ENCODE measurements at places on chromosomes 2 and 18.

GRCh38 chr18:57353940-57354461, 1.6 kb downstream of the ST8SIA3 start:
- peak; percentile 50 for DNase-seq

- peak; percentile 77 for DNase-seq
These were observed 319.4 kb upstream of the KCNH7 start for GRCh38 chr2:163157891-163158496.

GRCh38 chr2:152755029-152755428, 36.6 kb downstream of the ARL6IP6 start:
- peak; percentile 51 for DNase-seq

GRCh38 chr2:3305431-3305830, 72.2 kb downstream of the EIPR1 start:
- no peak for DNase-seq

DNA sequence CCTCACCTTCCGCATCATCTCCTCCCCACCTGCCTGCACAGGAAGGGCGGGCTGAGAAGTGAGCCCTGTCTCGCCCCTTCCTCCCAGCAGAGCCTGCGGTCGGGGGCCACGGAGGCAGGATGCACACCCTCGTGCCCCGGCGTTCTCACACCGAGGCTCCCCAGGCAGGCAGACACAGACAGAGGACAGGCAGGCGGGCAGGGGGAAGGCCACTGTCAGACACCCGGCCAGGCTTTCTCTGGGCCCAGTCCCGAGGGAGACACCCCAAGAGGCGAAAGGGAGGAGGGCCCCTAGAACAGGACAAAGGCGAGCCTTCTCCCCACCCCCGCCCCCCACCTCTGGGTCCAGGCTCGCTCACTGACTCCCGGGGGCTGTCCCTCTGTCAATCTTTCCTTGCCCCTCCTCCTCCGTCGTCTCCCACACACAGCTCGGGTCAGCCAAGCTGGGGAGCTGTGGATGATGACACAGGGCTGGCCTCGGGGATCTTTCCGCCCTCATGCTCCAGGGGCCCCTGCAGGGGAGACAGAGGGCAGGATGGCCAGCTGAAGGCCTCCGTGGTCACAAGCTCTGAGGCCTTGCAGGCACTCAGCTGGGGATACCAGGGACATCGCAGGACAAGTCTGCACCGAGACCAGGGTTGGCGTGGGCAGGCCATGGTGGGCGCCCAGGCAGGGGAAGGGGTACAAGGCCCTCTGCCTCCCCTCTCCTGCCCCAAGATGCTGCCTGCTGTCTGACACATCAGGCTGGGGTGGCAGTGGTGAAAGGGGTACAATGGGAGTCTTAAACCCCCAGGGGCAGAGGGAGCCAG, 24.9 kb downstream of the BIN1 start:
- DNase-seq: peak; percentile 44

GRCh38 chr2:30686000-30686399, 121.2 kb downstream of the CAPN13 start:
- no peak for DNase-seq

- DNase-seq: no peak
These were observed 101.0 kb downstream of the TTC32 start for GRCh38 chr2:19800796-19801195.

- no peak for DNase-seq
These were observed 95.3 kb downstream of the GALR1 start for GRCh38 chr18:77344786-77345500.

GRCh38 chr2:61426267-61426897, 44.5 kb downstream of the USP34 start:
- peak; percentile 39 for DNase-seq

- no peak for DNase-seq
These were observed 129.7 kb downstream of the GALNT1 start for GRCh38 chr18:35711227-35711626.

DNA sequence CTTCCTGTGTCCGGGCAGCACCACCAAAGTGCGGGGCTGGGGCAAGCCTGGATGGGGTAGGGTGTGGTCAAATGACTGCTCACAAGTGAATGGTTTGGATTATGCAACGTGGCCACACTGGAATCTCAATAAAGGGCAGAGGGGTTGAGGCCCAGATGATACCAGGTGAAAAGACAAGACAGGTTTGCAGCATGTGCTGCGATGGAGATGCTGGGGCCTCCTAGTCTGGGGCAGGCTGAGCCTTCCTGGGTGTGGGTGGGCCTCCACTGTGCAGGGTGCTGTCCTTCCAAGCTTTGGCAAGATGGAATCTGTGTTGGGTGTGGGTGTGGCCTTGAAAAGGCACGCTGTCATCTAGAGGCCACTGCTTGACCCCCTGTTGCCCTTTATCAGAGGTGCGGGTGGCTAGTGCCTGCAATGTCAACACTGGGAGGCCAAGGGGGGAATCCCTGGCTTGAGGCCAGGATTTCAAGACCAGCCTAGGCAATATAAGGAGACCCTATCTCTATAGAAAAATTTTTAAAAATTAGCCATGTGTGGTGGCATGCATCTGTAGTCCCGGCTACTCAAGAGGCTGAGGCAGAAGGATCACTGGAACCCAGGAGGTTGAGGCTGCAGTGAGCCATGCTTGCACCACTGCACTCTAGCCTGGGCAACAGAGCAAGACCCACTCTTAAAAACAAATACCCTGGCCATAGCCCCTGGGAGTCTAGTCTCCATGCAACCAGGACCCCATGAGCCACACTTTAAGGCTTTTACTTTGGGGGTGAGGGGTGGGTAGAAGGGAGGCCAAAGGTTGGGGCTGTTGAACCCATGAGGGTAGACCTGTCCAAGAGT, 13.8 kb downstream of the RRM2 start:
- no peak for DNase-seq

GRCh38 chr18:33696332-33697162, 118.5 kb downstream of the ASXL3 start:
- DNase-seq: no peak

GRCh38 chr2:200985799-200986198, 22.3 kb upstream of the ORC2 start:
- DNase-seq: peak; percentile 51

DNA sequence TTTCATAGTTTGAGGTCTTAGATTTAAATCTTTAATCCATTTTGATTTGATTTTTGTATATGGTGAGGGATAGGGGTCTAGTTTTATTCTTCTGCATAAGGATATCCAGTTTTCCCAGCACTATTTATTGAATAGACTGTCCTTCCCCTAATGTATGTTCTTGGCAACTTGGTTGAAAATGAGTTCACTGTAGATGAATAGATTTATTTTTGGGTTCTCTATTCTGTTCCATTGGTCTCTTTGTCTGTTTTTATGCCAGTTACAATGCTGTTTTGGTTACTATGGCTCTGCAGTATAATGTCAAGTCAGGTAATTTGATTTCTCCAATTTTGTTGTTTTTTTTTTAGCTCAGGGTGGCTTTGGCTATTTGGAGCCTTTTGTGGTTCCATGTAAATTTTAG, 5.9 kb downstream of the FAM171B start:
- DNase-seq: no peak

- no peak for DNase-seq
These were observed 37.3 kb downstream of the APOB start for GRCh38 chr2:21006423-21007128.

DNA sequence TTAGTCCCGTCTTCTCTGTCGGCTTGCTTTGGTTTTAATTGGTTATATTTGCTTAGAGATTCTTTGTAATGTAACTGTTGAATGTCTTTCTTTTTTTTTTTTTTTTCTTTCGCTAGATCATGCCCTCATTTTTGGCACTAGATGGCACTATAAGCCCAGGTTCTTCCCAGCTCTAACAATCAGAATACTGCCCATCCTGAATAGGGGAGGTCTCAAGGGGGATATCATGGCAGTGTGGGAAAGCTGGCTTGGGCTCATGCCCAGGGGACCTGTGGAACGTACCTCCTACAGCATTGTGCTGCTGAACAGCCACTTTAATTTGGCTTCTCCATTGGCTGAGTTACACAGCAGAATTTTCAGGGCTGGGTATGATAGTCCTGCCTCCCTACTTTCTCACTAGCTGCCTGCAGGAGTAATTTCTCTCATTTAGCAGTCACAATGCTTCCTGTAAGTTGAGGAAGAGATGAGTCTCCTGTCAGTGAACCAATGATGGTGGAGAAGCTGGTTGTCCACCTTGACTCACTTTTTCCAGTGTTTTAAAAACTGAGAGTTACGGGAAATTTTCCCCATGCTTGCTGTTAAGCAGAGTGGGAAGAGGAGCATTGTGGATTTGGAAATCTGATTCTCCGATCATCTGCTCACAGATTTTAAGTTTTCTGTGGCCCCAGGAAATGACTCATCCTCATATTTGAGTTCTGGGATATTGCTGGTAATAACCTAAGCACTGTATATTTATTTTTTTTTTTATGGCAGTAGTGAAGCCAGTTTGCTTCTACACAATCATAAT, 47.2 kb downstream of the RAD51AP2 start:
- peak; percentile 60 for DNase-seq

GRCh38 chr2:127149384-127149783, 42.4 kb upstream of the BIN1 start:
- DNase-seq: peak; percentile 90

DNA sequence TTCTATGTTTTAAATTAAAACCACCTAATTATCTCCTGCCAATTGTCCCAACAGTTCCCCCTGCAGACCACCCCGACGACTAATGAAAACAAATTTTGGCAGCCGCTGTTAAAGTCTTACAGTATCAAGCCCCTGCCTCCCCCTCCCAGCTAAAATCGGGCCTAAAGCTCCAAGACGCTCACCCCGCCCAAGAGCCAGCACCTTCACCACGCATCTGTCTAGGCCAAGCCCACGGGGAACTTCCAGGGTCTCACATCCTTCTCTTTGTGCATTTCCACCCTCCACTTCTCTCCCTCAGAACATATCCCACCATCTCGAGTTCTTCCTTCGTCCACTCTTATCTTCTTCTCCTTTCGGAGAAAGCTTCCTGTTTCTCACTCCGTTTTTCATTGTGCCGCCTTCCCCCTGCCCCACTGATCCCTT, 445 bp downstream of the PRPF40A start:
- DNase-seq: no peak

DNA sequence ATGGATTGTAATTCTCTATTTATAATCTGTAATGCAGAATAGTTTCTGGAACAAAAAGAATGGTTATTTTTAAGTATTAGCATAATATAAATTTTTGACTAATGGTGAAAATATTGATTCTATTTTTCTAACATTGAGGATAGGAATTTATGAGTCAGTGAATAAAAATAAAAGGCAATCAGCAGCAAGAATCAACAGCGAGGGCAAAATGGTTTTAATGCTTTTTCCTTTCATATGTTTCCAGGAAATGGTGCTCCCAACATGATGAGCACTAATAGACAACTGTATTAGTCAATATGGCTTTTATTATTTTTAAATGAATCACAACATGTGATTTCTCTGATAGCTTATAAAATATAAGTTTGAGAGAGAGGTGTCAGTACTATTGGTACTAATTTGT, 90.7 kb upstream of the TFPI start:
- no peak for DNase-seq

DNA sequence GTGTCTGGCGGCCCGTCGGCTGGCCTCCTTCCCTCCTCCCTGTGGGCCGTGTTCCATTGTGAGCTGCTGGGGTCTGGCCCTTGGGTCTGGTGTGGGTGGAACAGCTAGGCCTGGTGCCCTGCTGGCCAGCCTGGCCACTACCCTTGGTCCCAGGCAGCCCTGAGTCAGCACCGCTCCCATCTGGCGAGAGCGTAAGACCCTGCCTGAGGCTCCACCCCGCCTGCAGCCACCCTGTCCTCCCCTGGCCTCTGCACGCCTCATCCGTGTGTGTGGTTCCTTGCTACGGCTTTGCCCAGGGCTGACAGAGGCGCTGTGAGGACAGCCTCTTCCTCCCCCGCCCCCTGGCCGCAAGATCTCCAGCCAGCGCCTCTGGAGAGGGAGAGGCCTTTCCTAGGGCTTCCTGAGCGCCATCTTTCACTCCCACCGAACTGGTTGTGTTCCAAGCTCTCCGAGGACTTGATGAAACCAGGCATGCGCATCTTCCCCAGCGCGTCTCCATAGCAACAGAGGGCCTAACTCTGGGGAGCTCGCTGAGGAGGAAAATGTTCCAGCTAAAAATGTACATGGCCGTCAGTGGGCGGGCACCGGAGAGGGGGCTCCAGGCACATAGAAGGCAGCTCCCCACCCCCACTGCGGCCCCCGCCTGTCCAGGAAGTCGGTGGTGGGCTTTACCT, 83.0 kb downstream of the STPG4 start:
- DNase-seq: peak; percentile 99

DNA sequence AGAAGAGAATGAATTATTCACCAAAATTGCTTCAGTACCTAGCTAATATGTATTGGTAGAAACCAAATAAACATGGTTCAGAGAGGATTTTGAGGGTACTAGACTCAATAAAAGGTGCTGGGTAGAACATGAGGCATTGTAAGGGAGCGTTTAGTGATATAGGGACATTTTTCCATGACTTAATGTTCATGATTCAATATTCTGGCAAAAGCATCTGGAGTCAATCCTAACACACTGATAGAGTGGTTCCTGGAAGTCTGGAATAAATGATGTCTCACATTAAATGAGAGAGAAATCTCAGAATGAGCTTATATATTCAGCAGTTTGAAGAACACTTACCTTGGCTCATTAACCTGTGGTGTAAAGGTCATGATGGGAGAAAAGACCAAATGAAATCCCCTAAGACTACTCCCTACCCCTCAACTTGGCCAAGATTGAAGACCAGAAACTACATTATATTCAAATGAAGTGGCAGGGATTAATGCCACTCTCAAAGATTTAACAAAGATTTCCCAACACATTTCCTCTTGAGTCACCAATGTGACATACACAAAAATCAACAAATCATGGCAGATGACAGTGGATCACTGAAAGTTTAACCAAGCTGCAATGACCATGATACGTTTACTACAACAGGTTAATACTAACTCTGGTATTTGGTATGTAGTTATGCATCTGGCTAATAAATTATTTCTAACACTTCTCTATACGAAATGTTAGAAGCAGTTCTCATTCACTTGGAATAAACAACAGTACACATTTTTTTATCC, 309.5 kb downstream of the SATB2 start:
- DNase-seq: no peak

DNA sequence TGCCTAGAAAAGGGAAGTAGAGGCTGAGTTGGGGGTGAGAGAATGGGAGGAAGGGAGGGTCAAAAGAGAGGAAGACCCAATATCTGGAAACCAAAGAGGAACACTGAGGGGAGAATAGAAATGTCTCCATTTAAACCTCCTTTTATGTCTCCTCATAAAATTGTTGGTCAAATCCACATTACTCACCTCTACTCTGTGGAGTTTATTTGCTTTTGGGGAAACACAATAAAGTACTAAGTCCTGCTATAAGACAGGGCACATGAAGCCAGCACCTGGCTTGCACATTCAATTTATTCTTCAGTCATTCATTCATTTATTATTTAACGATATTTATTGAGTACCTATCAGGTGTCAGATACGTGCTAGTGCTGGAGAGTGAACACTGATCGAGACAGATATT, 60.3 kb upstream of the NFE2L2 start:
- no peak for DNase-seq

GRCh38 chr2:3244486-3244885, 133.1 kb downstream of the EIPR1 start:
- DNase-seq: no peak

- DNase-seq: peak; percentile 68
These were observed 149.3 kb downstream of the COL6A3 start for GRCh38 chr2:237264480-237265219.

GRCh38 chr2:16656784-16657391, 8.7 kb downstream of the CYRIA start:
- no peak for DNase-seq

GRCh38 chr2:30331038-30331437, 99.7 kb downstream of the LBH start:
- no peak for DNase-seq

- peak; percentile 29 for DNase-seq
These were observed 65.2 kb upstream of the MGAT4A start for GRCh38 chr2:98795891-98796676.

GRCh38 chr2:62774555-62775366, 69.2 kb downstream of the EHBP1 start:
- peak; percentile 70 for DNase-seq

- DNase-seq: no peak
These were observed 94.2 kb upstream of the DLX2 start for GRCh38 chr2:172196768-172197431.
